ENCODE measurements at places on chromosomes 7 and 10.

- no peak for DNase-seq
Measured at GRCh38 chr10:89576022-89576421, 40.6 kb upstream of the SLC16A12 start.

GRCh38 chr7:42877862-42878261, 34.0 kb downstream of the C7orf25 start:
- no peak for DNase-seq

- no peak for DNase-seq
Measured at GRCh38 chr7:100829150-100829716, 1.9 kb upstream of the EPHB4 start.

GRCh38 chr7:36019980-36020379, 133.1 kb upstream of the EEPD1 start:
- no peak for DNase-seq

DNA sequence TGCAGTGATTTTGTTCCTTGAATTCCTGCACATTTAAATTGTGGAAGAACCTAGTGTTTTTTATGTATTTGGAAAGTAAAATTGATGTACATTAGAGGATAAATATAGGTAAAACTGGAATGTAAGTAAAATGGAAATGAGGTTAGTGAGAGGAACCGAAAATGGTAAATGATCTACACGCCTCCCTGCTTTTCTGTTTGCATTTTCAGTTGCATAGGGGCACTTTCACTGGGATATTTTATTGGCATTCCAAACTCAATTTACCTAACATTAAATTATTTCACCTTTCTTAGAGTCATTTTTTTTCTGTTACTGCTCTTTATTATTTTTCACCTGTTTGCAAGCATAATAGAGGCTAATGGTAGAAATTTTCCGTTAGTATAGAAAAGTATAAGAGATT, 8.0 kb downstream of the CDK13 start:
- no peak for DNase-seq

DNA sequence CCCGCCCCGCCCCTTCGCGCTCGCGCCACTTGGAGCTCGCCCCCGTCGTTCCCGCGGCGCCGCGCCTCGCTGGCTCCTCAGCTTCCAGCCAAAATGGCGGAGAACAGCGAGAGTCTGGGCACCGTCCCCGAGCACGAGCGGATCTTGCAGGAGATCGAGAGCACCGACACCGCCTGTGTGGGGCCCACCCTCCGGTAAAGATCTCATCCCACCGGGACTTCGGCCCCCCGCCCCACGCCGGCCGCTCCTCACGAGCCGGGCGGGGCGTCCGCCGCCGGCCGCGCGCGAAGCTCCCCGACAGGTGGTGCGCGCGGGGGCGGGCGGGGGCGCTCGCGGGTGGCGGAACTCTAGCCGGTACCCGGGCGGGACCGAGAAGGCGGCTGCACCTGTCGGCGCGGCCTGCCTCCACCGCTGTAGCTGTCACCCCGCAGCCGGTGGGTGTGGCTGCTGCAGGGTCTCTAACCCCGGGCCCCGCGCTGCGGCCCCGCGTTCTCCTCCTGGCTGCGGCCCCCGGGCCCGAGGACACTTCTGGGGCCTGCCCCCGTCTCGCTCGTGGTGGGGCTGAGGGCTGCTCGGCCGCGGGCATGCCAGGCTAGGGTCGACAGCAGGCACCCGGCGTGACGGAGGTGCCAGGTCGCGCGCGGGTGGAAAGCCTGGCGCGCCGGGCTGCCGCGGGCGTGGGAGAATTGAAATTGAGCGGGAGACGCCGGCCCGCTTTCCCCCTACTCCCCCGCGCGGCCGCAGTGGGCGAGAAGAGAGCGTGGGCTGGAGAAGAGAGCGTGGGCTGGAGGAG, at the start of gene EXOC6:
TSS of gene EXOC6 (plus strand) at position 80 of the 793 bp plus-strand sequence. CDS start at position 94, 14 bp downstream.
- DNase-seq, result peak; percentile 82

DNA sequence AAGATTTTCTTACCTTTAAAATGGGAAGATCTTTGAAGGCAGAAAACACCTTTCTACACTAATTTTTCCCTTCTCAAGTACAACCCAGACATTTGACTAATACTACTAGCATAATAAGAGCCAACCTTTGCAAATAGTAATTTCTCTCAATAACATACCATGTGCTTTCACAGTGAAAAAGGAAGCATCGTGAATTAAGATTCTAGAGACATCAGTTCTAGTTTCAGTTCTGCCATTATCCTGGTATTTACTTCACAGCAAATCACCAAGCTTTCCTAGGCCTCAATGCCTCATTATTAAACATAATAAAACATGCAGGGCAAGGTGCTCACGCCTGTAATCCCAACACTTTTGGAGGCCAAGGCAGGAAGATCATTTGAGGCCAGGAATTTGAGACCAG, 24.9 kb downstream of the GSAP start:
- DNase-seq, result no peak

- no peak for DNase-seq
Measured at GRCh38 chr7:84069999-84070500, 124.5 kb downstream of the SEMA3A start.

- no peak for DNase-seq
Measured at GRCh38 chr7:135795846-135796570, 47.4 kb upstream of the FAM180A start.

- DNase-seq, result no peak
Measured at GRCh38 chr10:28883741-28884423, 206.6 kb downstream of the BAMBI start.

DNA sequence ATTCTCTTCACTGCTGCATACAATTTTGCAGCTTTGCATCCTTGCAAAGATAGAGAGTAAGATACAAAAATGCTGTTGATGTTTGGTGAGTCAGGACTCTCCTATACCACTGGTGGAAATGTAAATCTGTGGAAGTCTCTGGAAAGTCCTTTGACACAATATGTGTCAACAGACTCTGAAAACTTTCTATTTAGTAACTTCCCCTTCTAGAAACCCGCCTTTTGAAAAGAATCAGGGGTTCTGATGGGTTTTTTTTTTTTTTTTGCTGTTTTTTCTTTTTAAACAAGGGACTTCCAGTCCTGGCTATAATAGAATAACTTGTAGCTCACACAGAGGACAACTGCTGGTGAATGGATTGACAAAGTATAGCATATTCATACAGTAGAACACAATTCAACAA, 16.4 kb downstream of the NOD1 start:
- no peak for DNase-seq

GRCh38 chr7:77794000-77794399, 4.2 kb downstream of the TMEM60 start:
- no peak for DNase-seq

DNA sequence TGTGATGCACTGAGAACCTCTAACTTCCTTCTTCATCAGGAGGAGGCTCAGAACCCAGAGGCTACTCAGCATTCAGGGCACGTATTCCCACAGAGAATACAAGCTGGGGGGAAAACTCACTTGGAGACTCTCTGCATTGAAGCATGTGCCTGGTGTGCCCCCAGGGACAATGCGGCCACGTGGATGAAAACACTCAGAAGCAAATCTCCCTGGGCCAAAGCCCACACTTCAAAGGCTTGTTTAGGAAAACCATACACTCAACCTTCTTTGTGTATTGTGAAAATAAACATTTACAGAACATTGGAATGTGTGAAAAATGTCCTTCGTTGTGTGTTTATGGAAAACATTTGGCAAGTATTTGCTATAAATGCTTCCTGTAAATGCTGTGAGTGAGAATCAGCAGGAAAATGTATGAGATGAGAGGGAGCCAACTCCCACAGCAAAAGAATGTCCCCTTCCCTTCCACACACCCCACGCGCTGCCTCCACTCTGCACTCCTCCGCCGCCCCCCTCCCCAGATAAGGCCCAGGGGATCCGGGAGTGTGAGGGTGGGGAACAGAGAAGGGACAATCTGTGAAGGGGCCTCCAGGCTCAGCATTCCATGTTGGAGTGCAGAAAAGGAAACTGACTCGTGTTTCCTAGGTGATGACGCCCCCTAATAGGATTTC, 339.5 kb downstream of the ELMO1 start:
- no peak for DNase-seq

DNA sequence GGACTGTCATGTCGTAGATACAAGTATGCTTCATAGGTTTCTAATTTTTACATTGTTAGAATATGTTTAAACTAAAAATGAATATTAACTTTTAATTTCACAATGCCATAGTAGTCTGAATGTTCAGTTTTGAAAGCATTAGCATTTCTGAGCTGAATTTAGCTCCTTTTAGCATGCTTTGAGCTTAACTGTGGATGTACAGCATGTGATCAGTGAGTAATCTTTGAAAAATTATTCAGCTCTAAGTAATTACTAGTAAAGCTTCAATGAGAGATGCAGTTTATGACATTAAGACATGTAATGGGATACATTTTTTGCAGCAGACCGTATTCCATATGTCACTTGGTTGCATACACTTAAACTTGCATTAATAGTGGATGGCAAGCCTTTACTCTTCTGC, 114.1 kb upstream of the WNT16 start:
- DNase-seq, result no peak

- no peak for DNase-seq
Measured at GRCh38 chr7:101676956-101677355, 47.9 kb upstream of the MYL10 start.

GRCh38 chr7:32472015-32472414, 18.2 kb downstream of the LSM5 start:
- no peak for DNase-seq

GRCh38 chr7:24464861-24465260, 108.4 kb upstream of the PALS2 start:
- no peak for DNase-seq

DNA sequence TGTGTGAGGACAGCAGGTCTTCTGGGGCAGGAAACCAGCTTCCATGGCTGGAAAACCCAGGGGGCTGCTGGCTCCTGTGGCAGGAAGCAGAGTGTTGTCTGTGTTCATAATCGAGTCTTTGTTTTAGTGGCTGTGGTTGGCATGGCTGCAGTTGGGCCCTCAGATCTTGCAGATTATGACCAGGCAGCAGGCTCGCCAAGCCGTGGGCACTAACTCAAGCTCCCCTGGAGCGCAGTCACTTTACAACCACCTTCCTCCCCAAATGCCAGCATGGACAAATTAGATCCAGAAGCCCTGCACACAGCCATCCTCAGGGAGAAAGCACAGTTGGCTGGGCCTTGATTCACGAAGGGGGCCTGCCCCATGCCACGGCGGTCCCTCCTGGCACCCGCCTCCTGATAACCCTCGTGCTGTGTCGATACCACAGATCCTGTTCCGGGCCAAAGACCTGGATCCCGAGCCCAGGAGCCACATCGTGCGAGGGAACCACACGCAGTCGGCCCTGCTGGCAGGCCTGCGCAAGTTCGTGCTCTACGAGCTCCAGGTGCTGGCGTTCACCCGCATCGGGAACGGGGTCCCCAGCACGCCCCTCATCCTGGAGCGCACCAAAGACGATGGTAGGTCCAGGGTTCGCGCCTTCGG, 552.5 kb upstream of the FOXK1 start:
- no peak for DNase-seq

- no peak for DNase-seq
Measured at GRCh38 chr10:31947144-31947926, 18.7 kb upstream of the ARHGAP12 start.

DNA sequence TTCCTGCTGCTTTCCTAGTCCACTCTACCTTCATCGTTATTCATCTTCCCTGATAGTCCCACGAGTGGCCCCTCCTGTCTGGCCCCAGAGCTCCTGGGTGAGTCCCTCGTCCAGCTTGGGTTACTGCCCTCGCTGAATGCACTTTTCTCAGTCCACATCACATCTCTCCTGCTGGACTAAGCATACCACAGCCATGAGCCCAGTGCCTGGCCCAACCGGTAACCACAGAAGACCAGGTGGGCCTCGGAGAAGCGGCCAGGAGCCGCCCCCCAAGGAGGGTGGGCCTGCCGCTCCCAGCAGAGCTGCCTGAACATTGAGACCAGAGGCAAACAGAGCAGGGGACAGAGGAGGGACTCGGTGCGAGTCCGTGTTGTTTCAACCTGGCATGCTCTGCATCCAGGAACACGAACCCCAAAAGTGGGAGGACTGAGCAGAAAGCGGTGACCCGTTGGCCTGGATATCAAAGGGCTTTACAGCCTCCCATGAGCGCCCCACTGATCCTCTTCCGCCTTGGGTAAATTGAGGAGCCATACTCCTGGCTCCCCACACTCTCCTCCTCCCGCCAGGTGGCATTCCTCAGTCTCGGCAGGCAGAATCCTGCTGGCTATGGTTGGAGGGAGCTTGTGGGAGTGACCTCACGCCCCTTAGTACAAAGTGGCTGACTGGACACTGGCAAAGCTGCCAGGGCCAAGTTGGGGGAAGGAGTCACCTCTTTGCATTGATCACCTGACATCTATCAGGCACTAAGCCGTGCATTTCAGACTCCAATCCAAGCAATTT, 13.3 kb downstream of the TMEM72 start:
- DNase-seq, result no peak

GRCh38 chr7:158138329-158138597, 449.4 kb downstream of the PTPRN2 start:
- DNase-seq, result no peak

DNA sequence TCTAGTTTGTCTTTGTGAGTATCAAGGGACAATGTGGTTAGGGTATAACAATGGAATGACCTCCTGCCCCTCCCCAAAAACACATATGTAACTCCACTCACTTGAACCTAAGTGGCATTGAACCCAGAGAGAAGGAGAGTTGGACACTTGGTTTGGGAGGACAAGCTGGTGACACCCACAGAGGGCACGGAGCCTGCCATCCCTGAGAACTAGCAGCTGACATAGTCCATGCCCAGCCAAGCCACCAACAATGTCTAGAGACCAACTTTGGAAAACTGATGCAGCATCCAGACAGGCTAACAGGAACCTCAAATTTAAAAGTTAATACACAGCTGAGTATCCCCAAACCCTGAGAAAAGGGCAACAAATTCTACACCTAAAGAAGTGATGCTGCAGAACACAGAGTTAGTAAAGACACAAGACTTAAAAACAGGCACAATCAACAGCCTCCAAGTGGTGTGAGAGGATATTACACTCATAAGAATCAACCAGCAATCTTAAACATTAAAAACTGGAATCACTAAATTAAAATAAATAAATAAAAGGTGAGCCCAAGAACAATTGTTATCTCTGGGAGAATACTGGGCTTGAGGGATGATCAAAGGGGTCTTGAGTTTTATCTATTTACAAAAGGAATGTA, 27.2 kb downstream of the NUDCD3 start:
- no peak for DNase-seq

DNA sequence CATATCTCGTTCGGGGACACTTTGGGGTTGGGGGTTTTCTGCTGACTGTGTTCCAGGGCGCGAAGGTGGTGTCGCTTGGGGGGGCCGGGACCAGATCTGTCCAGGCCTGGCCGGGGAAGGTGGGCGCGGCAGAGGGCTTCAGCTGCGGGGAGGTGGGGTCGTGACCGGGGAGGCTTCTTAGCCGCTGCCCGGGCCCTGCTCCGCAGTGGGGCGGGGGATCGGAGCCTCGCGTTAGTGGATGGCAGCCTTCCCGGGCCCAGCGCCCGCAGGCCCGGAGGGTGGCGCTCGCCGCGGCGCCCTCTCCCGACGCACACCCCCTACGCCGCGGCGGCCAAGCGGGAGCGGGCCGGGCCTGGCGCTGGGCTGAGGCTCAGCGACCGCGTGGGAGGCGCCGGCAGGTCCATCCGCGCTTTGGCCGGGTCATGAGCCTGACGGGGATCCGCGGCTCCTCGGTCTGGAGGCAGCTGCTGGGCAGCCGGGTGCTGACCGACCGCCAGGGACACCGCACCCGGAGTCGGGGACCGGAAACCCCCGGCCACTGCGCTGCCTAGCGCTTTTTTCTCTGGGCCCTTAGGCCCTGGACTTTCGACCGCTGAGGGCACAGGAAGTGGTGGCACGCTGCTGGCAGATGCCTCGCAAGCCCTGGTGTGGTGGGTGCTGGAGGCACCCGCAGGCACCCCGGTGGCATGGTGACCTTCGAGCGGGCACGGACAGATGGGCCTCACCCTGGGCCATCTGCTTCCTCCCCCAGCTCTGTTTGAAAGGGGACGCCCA, 1.2 kb downstream of the AGAP3 start:
- DNase-seq, result no peak
